D721Med (cell line): ENCODE measurements at places on chromosomes 7 and 10.

- no peak for DNase-seq
Measured at GRCh38 chr7:148698007-148698396, 701 bp upstream of the CUL1 start.

- no peak for DNase-seq
Measured at GRCh38 chr10:98246911-98247805, 20.8 kb downstream of the LOXL4 start.

DNA sequence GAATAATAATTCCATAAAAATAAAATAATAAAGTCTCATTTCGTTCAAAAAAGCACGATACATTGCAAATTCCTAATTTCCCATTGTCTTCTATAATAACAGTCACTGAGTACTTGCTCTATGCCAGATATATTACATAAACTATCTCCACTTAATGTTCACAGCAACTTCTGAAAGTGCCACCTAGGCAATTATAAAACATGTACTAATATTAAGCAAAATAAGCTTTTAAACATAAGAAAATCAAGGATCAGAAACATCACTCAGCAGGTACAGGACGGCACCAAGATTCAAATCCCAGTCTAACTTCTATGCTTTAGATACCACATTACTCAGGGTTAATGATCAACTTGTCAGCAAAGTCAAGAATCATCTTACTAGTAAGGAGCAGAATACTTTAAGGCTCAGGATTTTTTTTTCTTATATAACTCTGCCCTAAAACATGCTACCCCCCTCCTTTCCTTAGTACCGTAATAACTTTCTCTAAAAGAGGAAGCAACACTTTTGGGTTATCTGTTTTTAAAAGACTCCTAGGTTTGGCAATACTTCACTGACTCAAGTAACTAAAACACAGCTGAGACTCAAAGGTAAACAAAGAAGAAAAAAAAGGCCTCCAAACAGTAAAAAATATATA, 51.3 kb downstream of the USP6NL start:
- DNase-seq: no peak

- DNase-seq: no peak
Measured at GRCh38 chr10:87575851-87576250, 71.2 kb downstream of the MINPP1 start.

DNA sequence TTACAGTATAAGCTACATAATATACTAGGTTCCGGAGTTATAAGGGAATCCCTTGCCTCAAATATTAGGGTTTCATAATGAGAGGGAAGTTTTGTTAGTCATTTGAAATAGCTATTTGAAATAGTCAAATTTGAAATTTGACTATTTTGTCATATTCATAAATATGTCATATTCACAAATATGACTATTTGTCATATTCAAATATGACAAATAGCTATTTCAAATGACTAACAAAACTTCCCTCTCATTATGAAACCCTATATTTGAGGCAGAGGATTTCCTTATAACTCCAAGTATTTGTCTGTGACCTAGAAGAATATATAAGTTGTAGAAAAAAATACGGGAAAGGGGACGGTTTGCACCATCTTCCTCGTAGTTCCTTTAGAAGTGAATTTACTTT, 76.6 kb downstream of the HDAC9 start:
- DNase-seq: no peak

DNA sequence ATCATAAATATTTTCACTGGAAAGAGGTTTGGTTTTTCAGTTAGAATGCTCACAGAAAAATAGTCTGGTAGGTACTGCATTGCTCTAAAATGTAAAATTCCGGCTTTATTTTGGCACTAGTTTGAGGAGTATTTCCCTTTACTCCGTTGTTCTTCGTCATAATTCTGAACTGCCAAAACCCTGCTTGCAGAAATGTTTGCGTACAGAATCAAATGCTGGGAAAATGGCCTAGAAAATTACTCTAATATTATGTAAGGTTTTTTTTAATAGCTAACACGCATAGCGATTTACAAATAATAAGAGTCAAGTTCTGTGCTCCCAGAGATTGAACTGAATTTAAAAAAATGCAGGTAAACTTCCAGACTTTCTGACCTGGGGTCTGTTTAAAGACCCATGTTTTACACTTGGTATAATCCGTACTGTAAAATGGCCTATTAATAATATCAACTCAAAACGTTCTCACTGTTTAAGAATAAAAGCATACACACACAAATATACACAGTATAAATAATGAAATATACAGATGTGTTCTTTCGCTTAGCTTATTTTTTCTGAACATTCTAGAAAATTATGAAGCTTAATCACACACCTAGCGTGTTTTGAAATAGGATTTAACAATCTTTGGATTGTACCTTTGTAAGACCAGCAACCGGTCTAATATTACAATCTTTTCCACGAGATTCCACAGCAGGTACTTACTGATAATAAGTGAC, 23.5 kb upstream of the ANLN start:
- no peak for DNase-seq

GRCh38 chr10:72171175-72171630, 44.6 kb upstream of the ANAPC16 start:
- no peak for DNase-seq

DNA sequence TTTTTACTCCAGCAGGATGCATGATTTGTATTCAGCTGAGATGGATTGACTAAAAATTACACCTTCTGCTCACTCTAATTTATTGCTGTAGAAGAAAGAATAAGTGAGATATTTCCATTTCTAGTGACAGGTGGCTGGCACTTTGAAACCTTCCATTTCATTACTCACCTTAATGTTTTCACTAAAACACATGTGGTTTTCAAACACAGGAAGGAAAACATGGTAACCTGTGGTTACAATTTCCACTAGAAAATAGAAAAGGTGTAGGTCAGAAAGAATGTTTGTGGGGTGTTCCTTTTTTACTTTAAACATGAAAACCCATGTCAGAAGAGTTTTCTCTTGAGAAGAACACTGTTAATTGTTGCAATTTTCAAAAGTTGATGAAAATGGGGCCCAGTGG, 12.0 kb upstream of the PRKCQ start:
- no peak for DNase-seq

DNA sequence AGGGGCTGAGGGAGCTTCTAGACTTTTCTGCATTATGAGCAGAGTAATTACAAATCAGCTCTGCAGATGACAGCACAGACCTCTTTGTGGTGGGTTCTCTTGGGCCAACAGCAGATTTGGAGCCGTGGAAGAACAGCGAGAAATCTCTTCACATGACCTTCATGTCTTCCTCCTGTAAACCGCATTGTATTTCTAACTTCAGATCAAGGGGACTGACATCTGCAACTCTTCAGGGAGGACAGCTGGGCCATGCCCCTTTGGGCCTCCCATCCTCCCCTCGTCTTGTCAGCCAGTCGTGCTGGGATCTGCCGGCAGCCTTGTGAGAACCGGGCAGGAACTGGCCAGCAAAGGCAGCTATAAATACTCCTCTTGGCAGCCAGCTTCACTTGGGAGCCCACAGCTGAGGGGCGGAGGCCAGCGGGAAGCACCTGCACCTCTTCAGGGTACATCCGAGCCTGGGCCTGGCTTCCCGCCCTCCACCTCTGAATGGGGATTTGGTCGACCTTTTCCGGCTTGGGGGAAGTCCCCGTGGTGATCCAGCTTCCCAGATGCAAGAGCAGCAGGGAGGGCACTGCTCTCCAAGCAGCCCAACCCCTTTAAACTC, 54.7 kb downstream of the STEAP1B start:
- no peak for DNase-seq

DNA sequence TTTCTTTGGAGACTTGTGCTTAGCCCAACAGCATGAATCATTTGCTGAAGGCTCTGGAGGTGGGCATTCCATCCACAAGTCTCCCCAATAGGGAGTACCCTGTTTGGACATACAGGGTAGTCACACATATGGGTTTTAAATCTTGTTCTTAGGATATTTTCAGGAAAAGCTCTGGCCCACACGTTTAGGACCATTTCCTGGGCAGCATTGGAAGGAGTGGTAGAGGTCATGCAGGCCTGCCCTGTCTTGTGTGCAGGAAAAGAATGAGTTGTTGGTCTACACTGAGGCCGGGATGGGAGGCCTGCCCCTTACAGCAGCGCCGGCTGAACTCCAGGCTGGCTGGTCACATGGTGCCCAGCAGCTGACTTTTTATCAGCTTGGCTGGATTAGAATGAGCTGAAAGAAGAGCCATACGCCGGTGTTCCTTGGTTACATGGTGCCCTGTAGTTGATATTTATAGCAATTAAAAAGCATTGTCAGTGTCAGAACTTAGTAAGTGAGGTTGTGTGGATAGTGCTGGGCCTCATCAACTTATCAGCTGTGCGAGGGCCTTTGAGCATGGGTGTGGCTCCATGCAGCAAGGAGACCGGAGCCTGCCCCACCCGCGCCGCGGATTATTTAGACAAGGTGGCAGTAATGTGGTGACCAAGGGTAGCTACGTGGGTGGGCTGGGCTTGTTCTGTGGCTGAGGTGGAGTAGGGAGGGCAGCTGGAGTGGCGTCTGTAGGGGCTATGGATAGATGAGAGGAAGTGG, 28.6 kb downstream of the OGDH start:
- no peak for DNase-seq

DNA sequence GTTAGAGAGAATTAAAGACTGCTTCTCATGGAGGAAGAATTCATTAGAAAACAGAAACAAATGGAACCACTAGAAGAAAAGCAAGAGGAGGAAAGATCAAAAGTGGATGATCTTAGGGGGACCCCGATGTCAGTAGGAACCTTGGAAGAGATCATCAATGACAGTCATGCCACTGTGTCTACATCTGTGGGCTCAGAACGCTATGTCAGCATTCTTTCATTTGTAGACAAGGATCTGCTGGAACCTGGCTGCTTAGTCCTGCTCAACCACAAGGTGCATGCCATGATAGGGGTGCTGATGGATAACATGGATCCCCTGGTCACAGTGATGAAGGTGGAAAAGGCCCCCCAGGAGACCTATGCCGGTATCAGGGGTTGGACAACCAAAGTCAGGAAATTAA, 154.4 kb upstream of the CHRM2 start:
- no peak for DNase-seq

DNA sequence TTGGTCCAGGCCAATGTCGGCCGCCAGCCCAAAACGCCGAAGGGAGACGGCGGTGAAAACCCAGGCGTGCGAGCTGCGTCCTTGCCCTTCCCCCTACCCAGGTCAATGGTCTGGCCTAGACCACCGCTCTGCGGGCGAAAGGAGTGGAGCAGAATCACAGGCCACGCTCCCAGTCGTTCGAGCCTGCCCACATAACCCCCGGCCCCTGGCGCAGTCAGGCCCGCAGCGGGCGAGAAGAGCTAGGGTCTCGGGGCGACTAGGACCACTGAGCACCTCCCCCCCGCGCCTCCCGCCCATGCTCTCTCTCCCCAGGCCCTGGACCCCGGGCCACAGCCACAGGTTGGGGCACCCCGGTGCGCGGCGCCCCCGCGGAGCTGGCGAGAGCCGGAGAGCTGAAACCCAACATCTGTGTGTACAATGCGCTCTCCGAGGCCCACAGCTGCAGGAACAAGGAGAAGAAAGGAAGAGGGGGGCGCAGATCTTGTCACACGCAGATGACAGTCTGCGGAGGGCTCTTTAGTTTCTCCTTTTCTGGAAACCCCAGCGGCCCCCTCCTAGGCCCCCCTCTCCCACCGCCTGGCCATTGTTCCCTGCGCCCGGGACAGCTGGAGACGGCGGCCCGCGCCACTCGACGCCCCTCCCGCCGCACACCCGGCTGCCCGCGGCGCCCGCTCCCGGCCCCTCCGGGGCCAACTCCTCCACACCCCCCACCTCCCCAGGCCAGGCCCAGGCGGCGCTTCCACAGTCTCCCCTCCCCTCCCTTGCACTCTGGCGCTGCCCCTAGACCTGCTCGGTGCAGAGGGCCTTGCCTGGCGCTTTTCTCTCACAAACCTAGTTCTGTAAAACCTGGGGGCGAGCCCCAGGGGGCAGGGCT, 355.0 kb downstream of the DNAJB6 start:
- no peak for DNase-seq

DNA sequence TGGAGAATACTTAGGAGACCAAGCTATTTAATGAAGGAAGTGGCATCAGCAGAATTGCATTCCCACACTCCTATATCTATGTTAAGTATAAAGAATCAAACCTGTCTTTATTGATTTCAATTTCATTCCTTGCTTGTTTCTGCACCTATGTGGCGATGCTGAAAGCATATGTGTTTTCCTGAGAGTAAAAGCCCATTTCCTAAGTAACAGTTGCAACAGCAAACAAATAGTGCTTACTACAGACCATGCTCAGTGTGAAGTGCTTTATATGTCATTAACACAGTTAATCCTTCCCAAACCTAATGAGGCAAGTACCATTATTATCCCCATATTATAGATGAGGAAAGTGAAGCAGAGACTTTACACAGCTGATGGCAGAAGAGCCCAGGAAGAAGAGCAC, 552.1 kb downstream of the PARD3 start:
- no peak for DNase-seq
